ENCODE measurements at places on chromosomes 6 and 20.

- DNase-seq: no peak
Measured at GRCh38 chr20:24530131-24530680, 60.8 kb downstream of the SYNDIG1 start.

DNA sequence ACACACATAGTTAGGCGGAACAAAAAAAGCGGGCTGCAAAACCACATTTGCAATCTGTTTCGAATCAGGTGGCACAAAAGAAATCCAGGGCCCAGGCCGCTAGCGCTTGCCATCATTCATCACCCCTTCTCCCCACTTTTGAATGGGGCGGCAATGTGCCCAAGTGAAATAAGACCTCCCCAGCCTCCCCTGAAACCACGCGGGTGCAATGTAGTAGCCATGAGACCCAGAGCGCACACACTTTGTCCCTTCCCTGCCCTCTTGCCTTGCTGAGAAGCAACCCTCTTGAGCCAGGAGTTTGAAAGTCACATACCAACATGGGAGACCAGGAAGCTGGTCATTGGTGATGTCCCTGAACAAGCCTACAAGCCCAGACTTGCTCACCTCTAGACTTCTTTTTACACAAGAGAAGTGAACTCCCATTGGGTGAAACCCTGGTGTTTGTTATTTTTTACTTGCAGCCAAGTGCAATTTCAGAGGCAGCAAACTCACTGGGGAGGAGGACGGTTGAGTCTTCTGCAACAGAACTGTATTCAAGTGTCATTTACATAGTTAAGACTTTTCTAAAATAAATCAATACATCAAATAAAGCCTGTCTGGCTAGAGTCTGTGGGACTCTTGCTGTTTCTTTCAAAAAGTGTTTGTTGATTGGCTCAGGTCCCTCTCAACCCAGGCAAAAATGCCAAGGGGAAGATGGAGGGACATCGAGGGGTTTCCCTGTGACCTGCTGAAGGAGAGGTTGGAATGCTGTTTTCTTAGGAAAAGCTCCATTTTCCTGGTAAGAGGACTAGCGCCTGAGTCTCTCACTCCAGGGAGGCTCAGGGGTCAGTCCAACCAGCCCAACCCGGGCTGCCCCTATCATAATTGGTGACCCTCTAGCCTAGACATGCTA, 138.1 kb upstream of the PTPN1 start:
- DNase-seq: no peak

DNA sequence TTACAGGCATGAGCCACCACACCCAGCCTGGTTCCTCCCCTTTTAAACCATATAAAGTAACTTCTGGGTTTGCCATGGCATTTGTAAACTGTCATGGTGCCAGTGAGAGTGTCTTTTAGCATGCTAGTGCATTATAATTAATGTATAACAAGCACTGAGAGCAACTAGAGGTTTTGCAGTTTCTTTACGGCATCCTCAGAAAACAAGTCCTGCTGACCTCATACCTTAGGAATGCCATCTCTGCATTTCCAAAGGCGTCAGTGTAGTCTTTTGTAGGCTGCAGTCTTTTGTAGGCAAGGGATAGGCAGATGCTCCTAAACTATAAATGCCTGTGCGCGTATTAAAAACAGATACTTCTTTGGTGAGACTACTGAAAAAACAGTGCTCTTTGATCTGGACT, 75.0 kb upstream of the EZR start:
- no peak for DNase-seq

DNA sequence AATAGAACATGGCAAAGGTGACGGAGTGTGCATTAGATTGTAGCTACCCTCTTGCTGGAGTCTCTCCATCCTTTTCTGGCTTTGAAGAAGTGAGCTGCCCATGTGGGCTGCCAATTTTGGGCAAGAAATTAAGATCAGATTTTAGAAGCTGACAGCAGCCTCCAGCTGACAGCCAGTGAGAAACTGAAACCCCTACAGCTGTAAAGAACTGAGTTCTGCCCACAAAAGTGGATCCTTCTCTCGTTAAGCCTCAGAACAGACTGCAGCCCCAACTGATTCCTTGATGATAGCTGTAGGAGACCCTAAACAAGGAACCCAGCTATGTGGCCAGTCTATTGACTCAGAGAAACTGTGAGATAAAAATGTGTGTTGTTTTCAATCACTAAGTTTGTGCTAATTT, 134.1 kb downstream of the CD109 start:
- DNase-seq: no peak

All from RWPE2 (cell line).